ENCODE measurements at places on chromosomes 12 and 14.

- no peak for DNase-seq
Observed at GRCh38 chr12:121893961-121894460, 5.4 kb downstream of the PSMD9 start.

DNA sequence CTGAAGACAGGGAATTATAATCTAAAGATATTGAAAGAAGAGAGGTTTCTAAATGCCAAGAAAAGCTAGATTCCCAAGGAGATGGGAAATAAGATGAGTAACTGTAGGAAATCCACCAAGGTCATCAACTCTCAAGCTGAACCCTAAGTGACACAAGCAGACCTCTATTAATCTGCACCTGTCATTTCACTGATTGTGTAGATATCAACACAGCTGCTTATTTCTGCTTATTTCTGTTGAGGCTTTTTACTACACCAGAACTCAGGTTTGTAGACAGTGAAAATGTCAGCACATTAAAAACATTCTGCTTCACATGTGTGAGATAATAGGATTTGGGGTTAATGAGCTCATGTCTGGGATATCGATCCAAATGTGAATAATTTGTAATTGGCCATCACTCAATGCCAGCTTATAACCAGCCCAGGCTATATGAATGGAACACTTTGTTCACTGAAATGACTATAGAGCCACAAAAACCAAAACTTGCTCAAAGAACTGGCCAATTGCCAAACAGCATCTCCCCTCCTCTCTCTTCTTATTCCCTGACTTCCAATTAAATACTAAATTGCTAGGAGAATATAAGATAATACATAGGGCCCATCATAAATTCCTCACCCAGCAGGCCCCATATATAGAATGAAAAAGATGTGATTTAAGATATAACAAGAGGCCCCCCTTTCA is 188.7 kb upstream of the ARID2 start:
- DNase-seq: no peak

DNA sequence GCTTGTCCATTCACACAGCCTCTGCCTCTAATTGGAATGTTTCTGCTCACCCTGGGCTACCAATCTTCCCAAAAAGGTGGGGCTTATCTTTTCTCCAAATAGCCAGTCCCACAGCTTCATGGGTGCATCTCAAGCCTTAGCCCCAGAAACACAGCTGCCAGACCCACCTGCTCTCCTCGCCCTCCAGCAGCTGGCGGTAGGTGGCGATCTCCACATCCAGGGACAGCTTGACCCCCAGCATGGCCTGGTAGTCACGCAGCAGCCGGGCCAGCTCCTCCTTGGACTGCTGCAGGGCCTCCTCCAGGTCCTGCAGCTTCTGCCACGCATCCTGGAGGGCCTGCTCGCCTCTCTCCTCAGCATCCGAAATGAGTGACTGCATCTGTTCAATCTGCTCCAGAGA is 11.1 kb downstream of the KRT77 start:
- no peak for DNase-seq

DNA sequence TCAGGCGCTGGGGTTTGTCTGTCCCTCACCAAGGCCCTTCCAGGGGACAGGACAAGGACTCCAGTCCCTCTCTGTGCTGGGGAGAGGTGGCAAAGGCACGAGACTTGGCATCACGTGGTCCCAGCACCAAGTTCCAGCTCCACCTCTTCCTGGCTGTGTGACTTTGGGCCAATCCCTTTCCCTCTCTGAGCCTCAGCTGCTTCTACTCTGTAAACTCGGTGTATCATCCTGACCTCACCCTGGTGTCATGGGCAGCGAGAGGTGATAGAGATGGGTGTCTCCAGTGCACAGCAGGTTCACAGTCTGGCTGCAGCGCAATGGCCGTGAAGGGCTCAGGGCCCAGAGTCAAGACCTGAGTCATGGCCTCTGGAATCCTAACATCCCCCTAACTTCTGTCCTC is 54.0 kb downstream of the MVK start:
- DNase-seq: no peak

DNA sequence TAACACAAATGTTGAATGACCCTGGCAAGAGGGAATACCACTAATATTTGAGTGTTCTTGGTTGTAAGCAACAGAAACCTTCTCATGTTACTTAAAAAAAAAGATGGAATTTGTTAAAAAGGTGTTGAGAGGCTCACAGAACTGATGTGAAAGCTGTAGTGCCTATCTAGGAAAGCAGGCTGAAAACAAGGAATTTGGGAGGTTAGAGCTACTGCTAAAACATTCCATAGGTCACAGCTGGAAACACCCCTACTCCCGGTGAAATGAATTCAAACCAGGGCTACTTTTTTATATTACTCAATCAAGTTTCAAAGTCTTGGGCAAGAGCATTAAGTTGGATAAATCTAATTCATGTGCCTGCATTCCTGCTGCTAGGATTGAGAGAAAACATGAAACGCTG is 104.1 kb downstream of the SLC35F4 start:
- DNase-seq: no peak

- DNase-seq: no peak
Observed at GRCh38 chr12:103538397-103538796, 42.6 kb upstream of the C12orf42 start.

GRCh38 chr14:102377696-102378095 is 15.0 kb downstream of the TECPR2 start:
- DNase-seq: no peak
